CD4-positive, alpha-beta T cell treated with Interleukin-1 beta for 1 hour (primary cell): ENCODE measurements at places on chromosomes 12 and 14.
A peak's percentile ranks its signal among the peaks of the same experiment; 100 is the strongest.

DNA sequence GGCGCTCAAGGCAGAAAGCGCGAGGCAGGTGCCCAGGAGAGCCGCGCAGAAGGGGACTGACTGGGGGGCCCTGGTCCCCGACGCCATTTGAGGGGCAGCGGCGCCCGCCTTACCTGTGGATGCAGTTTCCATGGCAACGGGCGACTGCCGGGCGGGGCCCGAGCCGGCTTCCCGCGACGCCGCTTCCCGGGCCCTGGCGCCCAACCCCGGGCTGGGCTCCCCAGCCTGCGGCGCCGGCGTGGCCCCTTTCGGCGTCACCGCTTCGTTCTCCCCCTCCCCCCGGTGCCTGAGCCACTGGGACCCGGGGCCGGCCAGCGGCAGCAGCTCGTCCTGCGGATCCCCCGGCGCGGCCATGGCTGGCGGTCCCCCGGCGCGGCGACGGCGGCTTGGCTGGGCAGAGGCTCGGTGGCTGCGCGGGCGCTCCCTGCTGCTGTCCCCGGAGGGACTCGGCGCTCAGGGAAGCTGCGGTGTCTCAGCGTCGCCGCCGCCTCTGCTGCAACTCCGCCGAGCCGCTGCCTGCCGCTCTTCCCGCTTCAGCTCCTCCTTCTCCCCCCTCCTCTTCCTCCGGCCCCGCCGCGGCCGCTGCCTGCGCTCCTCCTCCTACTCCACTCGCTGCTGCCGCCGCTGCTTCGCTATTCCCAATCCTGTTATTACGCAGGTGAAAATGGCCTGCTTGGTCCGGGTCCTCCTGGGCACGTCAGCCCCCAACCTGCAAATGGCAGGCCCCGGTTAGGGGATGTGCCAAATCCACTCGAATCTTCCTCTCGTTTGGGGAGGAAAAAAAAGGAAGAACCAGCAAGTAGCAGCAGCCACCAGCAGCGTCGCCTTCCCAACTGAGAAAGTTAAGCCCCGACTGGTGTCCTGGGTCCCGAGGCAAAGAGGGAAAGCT is at the start of gene RTN1:
RTN1 (minus strand) TSS at position 500 of the 889 bp plus-strand sequence; CDS start at position 354, 146 bp downstream.
- DNase-seq, result peak; percentile 31

DNA sequence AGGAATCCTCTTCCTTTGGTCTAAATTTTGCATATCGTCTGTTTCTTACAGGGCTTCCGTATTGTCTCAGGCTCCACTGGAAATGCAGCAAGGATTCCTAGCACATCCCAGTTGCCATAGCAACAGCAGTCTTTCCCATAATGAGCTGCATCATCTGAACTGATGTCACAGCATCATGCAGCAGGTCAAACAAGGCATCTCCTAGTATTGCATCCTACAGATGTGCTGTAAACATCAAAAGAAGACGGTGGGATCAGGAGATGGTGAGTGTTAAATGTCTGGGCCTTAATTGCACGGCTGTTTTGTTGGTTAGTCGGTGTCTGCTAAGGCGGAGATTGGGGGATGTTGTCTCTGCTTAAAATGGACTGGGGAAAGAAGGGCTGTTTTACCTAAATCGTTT is at the start of gene AKAP6:
AKAP6 (plus strand) TSS at position 153 of the 400 bp plus-strand sequence. CDS start 104,196 bp downstream, outside the sequence.
- no peak for DNase-seq

GRCh38 chr14:22978981-22979671 is 3.2 kb downstream of the AJUBA start:
- no peak for DNase-seq

- DNase-seq, result no peak
Observed at GRCh38 chr12:63916561-63917476, 72.3 kb downstream of the SRGAP1 start.

GRCh38 chr14:77498984-77499527 is 440 bp upstream of the ISM2 start:
- no peak for DNase-seq

- no peak for DNase-seq
Observed at GRCh38 chr12:28543021-28543890, 353.0 kb downstream of the CCDC91 start.

- DNase-seq, result no peak
Observed at GRCh38 chr12:132377147-132377546, 47.8 kb upstream of the GALNT9 start.

- peak; percentile 34 for DNase-seq
Observed at GRCh38 chr12:26122681-26123481, 2.0 kb downstream of the BHLHE41 start.
